ENCODE measurements at places on chromosomes 2 and 18. TPM values are rescaled to one million over a fixed set of nuclear protein-coding genes. Genes with fewer than 3 reads are reported as not detected.

The TRIM43 gene
- total RNA-seq, result 0.43 TPM

The WNT10A gene
- 1.4 TPM for total RNA-seq

DNA sequence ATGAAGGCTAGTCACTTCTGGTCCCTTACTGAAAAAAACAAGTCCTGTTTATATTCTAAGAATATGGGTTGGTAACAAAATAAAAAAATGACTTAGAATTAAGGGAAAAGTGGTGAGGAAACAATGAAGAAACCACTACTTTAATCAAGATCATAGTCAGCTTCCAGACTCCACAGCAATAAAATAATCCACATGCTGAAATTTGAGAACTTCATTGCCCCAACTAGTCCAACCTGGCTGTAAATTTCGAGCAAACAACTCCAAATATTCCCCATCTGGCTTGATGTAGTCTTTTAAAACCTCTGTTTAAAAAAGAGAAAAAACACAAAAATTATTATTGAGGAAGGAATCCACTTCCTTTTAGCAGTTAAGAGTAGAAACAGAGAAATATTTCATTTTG lies 32.5 kb downstream of the METTL4 start:
- DNase-seq, result no peak

The ABHD1 gene
- total RNA-seq, result 0.13 TPM

DNA sequence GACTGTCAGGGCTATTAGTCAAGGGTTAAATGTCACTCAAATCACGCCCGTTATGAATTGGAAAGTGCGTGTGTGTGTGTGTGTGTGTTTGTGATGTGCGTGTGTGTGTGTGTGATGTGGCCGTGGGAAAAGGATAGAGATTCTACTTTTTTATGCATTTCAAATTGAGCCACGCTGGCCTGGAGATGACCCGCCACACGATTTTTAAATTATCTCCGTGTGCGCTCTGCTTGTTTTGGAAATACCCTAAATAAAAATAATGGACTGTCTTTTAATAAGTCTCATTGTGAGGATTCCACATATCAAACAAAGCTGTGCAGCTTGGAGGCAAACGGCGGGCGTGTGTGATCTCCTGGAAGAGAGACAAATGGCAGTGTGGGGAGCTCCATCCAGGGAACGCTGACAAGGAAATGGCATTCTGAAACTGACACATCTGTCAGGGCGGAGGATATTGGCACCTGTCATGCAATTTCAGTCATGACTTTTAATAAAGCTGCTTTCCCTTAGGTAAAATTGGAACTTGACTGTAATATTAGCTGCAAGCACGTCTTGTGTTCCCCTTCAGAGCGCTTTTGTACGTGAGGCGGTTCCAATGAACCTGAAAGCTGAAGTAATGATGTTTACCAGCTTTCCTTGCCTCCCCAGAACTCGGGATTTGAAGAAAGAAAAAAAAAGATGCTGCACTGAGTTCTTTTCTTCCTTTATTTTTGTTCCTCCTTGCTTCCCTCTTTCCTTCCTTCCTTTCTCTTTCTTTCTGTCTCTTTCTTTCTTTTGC lies 381.8 kb upstream of the SMIM21 start:
- DNase-seq, result no peak

DNA sequence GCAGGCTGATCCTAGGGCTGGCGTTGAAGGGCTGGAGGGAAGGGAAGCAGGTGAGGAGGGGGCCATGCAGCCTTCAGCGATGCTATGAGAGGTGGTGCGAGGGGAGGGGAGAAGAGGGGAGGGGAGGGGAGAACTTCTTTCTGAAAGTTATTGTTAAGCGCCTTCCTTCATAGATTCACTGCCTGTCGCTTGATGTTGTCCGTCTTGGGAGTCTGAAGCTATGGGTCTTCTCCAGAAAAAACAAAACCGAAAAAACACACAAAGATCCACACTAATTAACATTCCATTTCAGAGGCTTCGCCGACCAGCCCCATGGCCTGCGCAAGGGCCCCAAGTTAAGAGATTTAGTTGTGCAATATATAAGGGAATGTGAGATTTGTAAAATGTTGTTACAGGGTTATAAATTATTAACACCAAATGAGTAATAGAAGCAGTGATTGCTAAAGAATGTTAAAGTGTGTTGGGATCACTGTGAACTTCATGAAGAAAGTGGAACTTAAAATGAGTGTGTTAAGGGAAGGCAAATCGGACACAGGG lies 758 bp downstream of the CFAP221 start:
- DNase-seq, result no peak

The CRYGD gene
- total RNA-seq, result not detected

The SERPINB4 gene
- total RNA-seq, result not detected

DNA sequence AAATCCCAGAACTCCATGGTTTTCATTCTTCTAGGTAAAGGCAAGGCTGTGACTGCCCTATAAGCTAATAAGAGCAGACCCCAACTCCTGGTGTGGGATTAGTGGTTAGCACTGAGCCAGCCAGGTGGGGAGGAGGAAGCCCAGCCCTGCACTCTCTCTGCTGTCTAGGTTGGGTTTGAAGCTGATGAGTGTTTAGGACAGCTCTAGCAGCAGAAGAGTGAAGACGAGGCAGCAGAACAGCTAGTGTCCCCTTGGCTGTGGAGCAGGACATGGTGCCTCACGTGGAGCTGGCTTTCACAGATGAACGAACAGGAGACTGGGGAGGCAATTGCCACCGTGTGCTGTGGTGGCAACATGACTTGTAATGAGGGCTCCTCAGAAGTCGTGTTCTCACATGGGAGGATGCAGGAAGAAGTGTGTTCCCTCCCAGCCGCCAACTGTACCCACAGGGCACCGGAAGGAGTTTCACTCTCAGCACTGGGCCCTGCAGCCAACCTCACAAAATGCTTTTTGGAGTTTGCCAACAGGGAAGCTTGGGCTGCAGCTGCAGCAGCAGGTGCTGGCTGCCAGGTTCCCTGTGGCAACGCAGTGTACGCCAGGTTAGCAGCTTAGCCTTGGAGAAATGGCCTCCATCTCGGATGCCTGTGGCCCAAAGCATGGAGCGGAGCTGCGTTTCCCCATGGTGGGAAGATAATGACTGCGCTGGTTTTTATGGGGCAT lies 328.2 kb downstream of the SETBP1 start:
- no peak for DNase-seq

GRCh38 chr2:6216234-6216633 lies 524.0 kb downstream of the SOX11 start:
- DNase-seq, result no peak

DNA sequence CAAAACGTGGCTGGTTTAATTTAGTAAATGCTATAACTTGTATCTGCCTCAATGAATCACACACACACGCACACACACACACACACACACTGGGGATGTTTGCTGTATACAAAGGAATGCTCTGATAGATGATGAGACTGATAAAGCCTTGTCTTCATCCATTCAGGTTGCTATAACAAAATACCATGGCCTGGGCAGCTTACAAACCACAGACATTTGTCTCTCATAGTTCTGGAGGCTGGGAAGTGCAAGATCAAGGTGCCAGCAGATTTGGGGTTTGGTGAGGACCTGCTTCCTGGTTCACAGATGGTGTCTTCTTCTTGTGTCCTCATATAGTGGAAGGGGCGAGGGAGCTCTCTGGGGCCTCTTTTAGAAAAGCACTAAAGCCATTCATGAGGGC lies 149.5 kb upstream of the HDAC4 start:
- DNase-seq, result no peak

DNA sequence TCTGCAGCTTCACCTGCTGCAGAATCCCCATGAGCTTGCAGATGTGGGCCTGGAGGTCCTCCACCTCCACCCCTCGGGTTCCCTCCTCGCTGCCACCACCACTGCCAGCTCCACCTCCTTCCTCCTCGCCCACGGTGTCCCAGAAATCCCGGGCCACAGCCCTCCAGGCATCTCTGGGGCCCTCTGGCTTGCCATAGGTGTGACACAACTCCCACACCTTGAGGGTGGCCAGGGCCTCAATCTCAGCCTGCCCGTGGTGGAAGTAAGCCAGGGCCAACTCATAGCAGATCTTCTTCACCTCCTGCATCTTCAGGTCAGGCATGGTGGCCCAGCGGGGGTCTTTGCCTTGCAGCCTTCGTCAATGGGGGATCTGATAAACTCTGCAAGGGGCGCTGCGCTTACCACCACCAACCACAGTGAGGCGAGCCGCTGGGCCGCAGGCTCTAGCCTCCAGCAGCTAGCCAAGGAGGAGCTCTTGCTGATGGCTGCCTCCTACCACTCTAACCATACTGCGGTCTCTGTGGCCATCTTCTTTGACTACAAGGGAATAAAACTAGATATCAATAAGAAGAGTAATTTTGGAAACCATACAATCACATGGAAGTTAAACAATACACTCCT lies 36.1 kb upstream of the ANKRD62 start:
- DNase-seq, result no peak

The STAT4 gene
- total RNA-seq, result 122 TPM

DNA sequence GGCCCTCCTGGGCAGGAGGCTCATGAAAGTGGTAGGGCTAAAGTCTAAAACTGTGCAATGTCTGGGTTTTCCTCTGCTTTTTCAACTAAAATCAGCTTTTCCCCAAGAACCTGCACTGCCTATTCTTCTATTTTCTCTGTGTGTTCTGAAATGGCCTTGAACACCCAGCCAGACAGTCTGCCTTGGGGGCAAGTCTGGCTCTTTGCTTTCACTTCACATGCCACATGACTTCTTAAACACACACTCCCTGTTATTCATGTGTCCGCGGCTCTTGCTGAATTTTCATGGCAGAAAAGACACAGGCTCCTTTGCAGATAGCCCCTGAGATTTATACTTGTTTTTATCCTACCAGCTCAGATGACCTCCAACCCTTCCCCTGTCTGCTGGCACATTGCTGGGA lies 10.6 kb upstream of the RPIA start:
- DNase-seq, result no peak

DNA sequence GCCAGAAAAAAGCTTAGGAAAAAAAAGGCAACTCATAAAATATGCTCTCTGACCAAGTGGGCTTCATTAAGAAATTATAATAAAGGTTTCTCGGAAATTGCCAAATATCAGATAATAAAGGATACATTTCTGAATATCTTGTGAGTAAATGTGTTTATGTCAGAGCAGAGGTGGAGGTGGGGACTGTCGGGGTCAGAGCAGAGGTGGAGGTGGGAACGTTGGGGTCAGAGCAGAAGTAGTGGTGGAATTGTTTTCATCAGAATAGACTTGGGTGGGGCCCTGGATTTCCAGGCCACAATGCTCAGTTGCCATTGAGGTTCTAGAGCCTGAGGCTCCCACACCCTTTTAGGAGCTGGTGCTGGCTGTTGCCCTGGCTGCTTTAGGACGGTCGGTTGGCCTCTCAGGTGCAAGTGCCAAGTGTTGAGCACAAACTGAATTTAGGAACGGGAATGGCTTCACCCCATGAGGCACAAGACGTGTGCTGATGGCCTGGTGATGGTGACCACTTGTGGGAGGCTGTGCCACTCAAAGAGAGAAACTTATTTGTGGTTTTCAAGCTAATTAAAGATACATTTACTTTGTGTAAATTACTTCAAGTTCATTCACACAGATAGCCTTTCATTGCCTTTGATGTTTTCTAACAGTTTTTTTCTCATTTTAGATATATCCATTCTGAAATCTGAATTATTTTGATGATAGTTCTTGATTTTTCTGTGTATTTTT lies 131.5 kb downstream of the ATP9B start:
- no peak for DNase-seq

DNA sequence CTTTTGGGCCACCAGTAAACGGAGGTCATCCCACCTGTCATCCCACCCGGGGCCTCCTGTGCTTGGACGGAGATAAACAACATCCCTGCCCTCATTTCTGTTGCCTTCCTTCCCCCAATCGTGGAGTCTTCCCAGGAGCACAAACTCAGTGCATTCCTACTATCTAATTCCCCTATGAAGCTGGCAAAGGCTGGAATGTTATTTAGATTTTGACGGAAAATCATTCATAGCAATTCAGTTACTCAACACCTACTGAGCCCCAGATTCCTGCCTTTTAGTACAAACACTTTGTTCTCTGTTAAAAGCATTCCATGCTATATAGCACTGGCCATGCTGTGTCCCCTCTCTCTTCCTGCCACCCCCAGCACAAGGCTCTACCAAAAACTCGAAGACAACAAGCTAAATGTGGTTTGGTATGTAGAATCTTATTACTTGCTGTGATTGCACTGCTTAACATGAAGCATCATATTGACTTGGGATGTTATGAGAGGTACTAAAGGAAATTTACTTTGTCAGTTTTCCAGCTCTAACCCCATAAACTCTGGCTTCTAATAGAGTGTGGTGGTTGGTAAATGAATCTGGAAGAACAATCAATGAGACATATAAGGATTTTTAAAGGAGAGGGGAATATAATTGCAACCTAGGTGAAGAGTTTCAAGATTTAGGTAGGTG lies 32.3 kb upstream of the IMPA2 start:
- DNase-seq, result no peak

The ATIC gene
- 140 TPM for total RNA-seq

- no peak for DNase-seq
Observed at GRCh38 chr18:54119524-54120019, 104.9 kb downstream of the MBD2 start.

DNA sequence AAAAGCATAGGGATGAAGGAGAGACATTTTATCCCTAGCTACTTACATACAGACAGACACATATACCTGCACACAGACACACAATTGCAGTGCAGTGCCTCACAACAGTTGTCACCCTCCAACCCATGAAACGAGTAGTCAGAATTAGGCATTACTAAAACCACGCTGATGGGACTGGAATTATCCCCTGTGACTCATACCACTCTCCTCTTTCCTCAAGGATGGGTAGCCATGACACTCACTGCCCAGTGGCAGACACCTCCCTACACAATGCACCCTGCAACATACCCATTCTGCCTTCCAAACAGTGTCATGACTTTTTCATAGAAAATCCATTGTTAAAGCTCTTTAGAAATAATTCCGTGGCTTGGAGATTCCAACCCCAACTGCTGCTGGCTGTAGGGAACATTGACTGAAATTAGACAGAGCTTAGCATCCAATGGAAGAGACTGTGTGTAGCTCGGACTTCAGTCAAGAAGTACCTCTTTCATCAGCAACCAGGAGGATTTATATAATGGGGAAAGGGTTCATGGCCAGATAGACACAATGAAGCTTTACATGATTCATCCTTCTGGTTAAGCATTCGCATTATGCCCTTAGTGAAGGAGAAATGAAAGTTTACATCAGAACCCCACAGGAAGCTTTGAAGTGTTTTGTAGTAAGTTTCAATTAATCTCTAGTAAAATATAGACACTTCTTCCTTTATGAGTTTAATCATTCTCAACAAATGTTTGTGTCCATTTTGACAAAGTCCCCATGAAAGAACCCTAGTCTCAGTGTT lies 155.2 kb downstream of the FBXO15 start:
- no peak for DNase-seq

The TXNDC9 gene
- total RNA-seq, result 29.9 TPM

DNA sequence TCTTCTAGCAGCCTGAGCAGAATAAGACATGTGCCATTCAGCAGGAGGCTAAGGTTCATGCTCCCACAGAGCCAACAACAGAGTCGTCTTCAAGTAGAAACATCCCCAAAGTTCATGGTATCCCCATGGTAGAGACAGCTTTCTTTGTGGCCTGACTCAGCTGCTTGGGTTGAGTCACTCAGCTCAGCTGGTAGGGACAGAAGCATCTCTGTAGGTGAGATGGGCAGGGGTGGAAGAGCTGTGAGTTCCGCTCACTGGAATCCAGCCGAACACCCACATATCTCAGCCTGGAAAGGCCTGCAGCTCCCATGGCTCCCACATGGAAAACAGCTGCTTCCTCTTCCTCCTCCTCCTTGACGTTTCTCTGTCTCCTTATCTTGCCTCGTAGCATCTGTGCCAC lies 792.7 kb downstream of the RNF144A start:
- DNase-seq, result no peak
